Stimulated activated CD8-positive, alpha-beta memory T cell treated with anti-CD3 and anti-CD28 coated beads, Interleukin-7, amount 100 ng/mL, for 1 hour (primary cell): ENCODE measurements at places on chromosomes 3 and 15.

- no peak for DNase-seq
Measured at GRCh38 chr3:106710596-106710995, 666.6 kb upstream of the CCDC54 start.

DNA sequence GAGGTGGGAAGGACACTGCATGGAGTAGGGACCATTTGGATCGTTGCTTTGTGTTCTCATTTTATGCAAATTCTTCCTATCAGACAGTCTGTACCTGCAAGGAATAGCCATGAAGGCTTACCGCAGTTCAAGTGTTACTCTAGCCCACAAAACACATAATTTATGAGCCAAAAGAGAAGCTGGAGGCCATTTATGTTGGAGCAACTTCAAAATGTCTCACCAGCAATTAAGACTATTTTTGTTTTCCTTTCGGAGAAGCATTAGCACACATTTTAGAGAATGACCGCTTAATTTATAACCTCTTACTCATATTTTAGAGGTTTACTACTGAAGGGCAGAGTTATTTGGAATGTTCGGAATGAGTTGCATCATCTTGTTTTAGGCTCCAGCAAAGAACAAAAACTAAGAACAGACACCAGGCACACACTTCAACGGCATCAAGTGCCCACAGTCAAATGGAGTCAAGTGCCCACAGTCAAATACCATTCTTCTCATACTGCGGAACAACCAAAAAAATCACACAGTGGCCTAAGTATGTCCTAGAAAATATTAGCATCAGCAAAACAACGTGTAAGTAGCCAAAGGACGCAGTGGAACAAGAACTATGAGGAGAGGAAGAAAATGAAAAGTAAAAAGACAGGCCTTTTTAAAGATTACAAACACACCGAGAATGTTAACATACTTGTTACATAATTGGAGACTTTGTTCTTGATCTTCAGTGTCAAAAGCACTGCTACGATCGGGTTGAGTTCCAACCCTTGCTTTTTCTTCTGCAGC, 17.5 kb upstream of the GOLGA8J start:
- DNase-seq: no peak

- DNase-seq: peak; percentile 32
Measured at GRCh38 chr15:78264304-78265136, at the start of gene DNAJA4. Gene DNAJA4 (plus strand): TSS chr15:78264562. CDS start chr15:78264764, 202 bp downstream.

DNA sequence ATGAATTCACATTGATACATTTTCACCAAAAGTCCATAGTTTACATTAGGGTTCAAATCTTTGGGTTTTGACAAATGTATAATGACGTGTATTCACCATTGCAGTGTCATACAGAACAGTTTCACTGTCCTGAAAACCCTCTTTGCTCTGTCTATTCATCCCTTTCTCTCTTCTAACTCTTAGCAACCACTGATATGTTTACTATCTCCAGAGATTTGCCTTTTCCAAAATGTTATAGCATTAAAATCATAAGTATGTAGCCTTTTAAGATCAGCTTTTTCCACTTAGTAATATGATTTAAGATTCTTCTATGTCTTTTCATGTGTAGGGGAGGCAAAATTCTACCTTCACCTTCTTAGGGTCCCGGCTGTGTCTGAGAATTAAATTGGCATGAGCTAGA, 203.8 kb downstream of the TPRG1 start:
- DNase-seq: no peak

- no peak for DNase-seq
Measured at GRCh38 chr15:62083194-62084154, 16.7 kb downstream of the C2CD4A start.

GRCh38 chr3:153785901-153786300, 335.3 kb upstream of the ARHGEF26 start:
- no peak for DNase-seq

DNA sequence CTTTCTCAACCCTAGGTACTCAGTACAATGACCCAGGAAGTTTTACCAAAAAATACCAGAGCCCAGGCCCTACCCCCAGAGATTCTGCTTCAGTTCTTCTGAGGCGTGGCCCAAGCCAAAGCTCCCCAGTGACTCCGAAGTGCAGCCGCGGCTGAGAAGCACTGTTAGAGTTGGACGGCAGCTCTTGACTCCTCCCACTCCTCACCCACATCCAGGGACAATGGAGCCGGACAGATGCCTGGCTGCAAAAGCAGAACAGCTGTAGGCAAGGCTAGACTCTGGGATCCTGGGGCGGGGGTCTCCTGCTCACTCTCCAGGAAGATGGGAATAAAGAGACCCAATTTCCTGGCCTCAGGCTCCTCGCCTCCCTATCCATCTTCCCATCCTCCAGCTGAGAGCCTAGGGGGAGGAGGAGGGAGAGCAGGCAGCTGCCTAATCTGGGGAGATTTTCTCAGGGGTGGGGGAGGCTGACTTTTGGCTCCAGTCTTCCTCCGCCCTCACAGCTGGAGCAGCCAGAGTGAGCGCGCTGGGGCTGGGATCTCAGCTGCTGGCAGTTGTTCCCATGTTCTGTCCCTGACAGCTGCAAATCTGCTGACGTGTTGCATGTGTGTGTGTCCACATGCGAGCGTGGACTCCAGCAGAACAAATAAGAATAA, 223.8 kb downstream of the OPA1 start:
- no peak for DNase-seq

GRCh38 chr15:85440451-85440850, 60.0 kb downstream of the AKAP13 start:
- DNase-seq: no peak

DNA sequence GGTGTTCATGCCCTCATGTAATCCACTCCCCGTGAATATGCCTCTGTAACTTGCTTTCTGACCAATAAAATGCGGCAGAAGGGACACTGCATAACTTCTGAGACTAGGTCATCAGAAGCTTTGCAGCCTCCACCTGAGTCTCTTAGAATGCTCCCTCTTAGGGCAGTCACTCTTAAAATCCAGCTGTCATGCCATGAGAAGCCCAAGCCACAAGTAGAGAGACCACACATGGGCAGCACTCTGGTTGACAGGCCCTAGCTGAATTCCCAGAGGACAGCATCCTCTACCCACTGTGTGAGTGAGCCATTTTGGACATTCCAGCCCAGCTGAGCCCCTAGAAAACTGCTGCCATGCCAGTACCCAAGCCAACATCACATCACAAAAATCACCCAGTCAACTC, 41.4 kb downstream of the SCAPER start:
- no peak for DNase-seq

- no peak for DNase-seq
Measured at GRCh38 chr3:188792793-188793192, 379.0 kb upstream of the TPRG1 start.

GRCh38 chr3:151379083-151379734, 5.3 kb downstream of the P2RY12 start:
- DNase-seq: no peak
